ENCODE measurements at places on chromosomes 11 and 22.

- ATAC-seq, result no peak
These were observed 1.2 kb upstream of the CERK start for GRCh38 chr22:46739094-46739870.

DNA sequence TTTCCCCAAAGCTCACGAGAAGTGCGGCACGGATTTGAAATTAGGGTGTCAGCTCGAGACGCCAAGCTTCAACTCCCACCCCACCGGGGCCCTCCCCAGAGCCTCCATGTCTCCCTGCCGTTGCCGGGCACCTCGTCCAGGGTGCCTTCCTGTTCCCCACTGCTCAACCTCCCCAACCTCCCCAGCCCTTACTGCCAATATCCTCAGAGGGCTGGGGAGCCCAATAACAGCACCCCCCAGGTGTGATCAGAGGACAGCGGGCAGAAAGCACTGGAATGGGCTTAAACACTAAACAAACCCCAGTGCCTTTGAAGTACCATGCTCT is 1336.4 kb downstream of the TBC1D22A start:
- no peak for ATAC-seq

DNA sequence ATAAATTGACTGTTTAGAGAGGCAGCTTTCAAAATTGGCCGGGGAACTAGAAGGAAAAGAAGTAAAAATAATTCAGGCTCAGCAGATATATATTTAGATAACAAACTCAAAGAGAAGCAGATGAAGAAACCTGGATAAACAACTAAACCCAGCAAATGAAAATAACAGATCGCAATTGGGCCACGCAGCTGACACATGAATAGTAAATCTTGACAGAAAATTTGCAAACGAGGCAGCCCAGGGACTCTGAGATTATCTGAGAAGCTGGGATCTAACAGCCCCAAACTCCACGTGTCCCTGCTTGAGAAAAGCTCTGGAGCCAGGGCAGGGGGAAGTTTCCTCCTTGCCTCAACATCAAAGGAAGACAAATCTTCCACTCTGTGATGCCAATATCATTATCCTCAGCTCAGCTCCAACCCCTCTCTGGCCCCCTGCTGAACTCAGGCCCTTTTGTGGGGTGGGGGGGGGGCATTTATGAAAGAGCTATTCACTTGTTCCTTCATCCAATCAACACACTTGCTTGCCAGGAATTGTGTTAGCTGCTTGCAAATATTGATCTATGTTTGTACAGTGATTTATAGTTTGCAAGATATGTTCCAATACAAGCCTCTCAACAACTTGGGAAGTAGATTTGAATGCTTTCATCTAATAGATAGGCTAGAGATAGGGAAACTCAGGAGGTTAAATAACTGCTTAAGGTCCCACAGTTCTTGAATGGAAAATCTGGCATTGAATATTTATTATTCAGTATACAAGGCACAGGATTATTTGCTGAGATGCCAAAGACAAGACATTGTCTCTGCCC is 72.5 kb upstream of the C11orf87 start:
- ATAC-seq, result no peak

- no peak for ATAC-seq
These were observed 1.4 kb downstream of the MFNG start for GRCh38 chr22:37484480-37485394.

GRCh38 chr11:62539238-62539925 is 7.2 kb downstream of the AHNAK start:
- ATAC-seq, result peak; percentile 71

- no peak for ATAC-seq
These were observed 1.8 kb downstream of the SYTL2 start for GRCh38 chr11:85809191-85809590.

DNA sequence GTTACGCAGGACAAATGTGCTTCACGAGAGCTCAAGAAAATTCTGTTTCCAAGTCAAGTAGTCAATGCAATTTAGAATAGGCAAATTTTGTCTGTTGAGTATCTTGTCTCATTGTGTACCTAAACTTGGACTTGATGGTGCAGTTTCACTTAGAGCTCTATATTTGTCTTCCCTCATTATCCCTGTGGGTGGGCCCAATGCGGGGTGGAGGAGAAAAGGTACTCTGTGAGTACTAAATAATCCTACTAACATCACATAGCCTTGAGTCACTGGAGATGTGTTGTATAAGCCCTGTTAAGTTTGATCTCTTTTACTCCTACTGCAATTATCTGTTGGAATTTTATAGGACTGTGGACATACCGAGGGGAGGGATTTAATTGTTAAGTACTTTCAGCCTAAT is 331.2 kb downstream of the METTL15 start:
- ATAC-seq, result no peak

DNA sequence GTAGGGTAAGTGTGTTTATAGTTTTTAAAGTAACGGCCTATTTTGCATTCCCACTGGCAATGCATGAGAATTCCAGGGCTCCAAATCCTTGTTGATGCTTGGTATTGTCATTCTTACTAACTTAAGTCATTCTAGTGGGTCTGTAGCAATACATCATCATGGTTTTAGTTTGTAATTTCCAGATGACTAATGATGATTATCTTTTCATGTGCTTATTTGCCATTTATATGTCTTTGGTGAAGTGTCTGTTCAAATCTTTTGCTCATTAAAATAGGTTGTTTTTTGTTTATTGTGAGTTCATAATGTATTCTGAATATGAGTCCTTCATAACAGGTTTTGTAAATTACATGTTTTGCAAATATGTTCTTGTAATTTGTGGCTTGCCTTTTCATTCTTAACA is 31.2 kb downstream of the MTMR3 start:
- peak; percentile 61 for ATAC-seq

DNA sequence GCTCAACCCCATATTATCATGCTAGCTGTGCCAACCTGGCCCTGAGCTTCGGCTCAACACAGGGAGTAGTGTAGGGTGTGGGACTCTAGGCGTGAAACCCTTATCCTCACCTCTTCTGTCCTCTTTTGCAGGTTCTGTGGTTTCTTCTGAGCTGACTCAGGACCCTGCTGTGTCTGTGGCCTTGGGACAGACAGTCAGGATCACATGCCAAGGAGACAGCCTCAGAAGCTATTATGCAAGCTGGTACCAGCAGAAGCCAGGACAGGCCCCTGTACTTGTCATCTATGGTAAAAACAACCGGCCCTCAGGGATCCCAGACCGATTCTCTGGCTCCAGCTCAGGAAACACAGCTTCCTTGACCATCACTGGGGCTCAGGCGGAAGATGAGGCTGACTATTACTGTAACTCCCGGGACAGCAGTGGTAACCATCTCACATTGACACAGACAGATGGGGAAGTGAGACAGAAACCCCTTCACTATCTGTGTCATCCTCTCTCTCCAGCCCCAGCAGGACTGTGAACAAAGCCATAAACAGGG is 76.4 kb downstream of the GGTLC2 start:
- ATAC-seq, result no peak

GRCh38 chr22:26362471-26362870 is 66.6 kb upstream of the ASPHD2 start:
- no peak for ATAC-seq

- no peak for ATAC-seq
These were observed 14.6 kb downstream of the FAM118A start for GRCh38 chr22:45324311-45324711.

DNA sequence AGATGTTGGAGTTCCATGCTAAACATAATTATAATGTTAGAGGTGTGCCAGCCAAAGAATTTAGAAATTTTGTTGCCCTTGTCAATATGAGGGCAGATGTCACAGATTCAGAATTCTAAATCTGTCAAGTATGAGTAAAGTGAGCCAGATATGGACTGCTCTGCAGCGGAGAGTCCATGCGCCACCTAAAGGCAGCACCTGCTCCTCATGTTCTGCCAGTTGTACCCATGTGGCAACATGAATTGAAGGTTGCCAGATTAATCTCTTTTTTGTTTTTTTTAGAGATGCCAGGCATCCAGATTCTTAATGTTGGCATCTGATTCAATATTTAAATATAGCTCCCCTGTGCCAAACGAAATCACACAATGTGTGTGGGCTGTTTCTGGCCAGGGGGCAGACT is 678.6 kb upstream of the ANO5 start:
- ATAC-seq, result no peak

GRCh38 chr22:26552466-26552865 is 37.5 kb downstream of the TPST2 start:
- no peak for ATAC-seq

GRCh38 chr11:67308031-67308866 is 4.9 kb downstream of the SSH3 start:
- no peak for ATAC-seq

GRCh38 chr11:44475114-44475686 is 90.3 kb upstream of the CD82 start:
- ATAC-seq, result no peak

GRCh38 chr11:106997227-106997626 is 21.0 kb downstream of the GUCY1A2 start:
- no peak for ATAC-seq

DNA sequence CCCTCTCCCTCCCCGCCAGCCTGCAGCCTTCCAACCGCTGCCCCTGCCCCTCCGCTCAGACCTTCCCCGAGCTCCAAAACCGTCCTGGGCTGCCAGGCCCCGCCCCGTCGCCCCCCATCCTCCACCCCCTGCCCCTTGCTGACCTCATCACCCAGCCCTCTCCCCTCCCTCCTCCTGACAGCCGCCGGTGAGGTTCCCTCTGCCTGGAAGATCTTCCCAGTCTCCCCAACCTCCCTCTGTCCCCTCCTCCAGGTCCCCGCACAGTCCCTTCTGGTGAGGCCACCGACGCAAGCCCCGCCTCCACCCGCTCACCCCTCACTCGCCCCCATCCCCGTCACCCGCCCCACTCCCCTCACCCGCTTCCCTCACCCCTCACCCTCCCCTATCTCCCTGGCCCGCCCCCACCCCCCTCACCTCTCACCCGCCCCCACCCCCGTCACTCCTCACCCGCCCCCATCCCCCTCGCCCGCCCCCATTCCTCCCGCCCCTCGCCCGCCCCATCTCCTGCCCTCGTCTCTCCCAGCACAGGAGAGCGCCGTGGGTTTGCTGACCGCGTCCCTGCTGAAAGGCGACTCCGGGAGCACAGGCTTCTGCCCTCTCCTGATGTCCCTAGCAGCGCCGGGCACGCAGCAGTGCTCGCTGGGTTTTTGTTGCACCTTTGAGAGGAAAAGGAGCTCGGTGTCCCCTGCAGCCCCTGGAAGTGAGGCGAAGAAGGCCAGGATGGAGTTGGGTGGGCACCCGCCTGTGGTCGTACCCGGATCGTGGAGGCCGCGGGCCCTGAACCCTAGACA is 16.4 kb upstream of the UPK3A start:
- peak; percentile 68 for ATAC-seq

- peak; percentile 49 for ATAC-seq
These were observed 3.8 kb downstream of the APOL3 start for GRCh38 chr22:36156515-36157419.

GRCh38 chr11:65169164-65169641 is 830 bp upstream of the SPDYC start:
- peak; percentile 30 for ATAC-seq

DNA sequence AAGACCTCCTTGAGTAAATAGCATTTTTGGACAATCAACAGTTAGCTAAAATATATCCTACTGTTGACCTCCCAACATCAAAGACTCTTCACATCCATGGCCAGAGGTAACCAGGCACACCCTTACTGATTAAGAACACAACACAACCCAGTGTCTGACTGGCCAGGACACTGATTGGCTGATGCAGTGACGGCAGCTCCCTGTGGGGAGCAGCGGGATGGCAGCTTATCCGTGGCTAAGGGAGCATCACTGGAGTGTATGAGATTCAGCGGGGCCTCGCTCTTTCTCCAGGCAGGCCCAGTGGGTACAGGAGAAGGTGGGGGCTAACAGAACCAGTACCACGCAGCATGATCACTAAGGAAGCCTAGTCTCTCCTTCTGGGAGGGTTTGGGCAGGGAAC is 10.3 kb upstream of the IL2RB start:
- no peak for ATAC-seq

GRCh38 chr11:130909650-130910049 is 6.6 kb downstream of the SNX19 start:
- ATAC-seq, result no peak

DNA sequence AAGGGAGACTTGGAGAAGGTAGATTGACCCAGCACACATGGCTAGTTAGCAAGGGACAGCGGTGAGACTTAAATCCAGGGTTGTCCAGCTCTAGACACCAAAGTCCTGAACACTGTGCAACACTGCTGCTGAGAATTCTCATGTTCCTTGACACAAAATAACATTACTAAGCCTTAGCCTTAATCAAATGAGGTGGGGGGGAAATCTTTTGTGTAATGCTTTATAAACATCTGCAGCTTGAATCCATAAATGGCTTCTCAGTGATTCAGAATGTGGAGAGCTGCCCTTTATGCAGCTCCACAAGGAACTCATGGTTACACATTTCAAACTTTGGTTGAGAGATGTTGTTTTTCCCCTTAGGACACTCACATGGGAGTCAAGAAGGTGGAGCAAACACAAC is 80.0 kb downstream of the CD44 start:
- no peak for ATAC-seq

GRCh38 chr11:64243236-64243854 is 2.5 kb downstream of the FKBP2 start:
- ATAC-seq, result no peak

GRCh38 chr11:126710804-126711399 is 289.7 kb downstream of the KIRREL3 start:
- no peak for ATAC-seq

DNA sequence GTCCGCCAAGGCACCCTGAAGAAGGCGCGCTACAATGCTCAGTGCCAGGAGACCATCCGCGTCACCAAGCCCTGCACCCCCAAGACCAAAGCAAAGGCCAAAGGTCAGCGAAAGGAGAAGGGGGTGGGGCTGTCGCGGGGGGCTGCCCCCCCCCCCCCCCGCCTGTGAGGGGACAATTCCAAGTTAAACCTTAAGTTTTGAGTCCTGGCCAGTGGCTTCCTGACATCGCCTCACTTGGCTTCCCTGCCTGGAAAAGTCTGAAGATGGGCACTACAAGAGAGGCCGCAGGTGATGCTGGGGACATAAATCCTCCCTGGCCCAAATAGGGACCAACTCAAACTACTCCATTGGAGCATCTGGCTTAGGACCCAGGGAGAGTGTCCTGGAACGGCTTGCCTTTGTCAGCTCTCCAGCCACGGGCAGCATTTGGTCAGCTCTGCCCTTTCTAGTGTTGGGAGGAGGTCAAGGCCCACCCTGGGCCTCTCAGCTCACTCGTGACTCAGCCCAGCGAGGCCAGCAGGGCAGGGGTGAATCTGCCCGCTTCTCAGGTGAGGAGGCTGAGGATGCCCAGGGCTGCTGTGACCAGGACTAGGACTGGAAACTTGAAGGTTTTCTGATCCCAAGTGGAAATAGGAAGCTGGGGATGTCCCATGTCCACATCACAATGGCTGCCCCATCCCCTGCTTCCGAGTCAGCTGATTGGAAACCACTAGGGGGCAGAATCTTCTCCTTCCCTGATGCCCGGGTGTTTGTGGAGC is 1.4 kb downstream of the MDK start:
- peak; percentile 27 for ATAC-seq

GRCh38 chr11:133522344-133522743 is 10.0 kb downstream of the OPCML start:
- no peak for ATAC-seq

- ATAC-seq, result no peak
These were observed 13.3 kb upstream of the IL10RA start for GRCh38 chr11:117972629-117973502.

GRCh38 chr11:17259519-17259918 is 17.0 kb upstream of the NUCB2 start:
- no peak for ATAC-seq
